ENCODE measurements at places on chromosomes 2 and 18.

DNA sequence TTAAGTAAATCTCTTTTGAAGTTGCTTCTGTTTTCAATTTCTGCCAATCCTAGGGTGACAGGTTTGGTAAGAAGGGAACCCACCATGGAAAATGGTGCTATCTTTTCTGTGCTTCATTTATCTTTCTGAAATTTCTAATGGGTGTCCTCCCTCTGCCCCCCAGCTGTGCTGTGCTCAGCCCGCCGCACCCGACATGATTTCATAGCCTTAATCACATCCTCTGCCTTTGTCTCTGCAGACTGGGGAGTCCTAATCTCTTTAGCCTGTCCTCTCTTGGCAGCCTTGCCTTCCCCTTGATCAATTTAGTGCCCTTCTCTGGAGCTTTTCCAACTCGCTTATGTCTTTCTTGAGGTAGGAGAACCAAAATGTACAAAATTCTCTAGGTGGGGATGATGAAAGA lies 49.3 kb downstream of the DNMT3A start:
- DNase-seq = no peak

GRCh38 chr2:172090044-172090961 lies 5.0 kb downstream of the DLX1 start:
- DNase-seq = no peak

- DNase-seq = no peak
These were observed 327.0 kb upstream of the ZC3H15 start for GRCh38 chr2:186159101-186159500.

DNA sequence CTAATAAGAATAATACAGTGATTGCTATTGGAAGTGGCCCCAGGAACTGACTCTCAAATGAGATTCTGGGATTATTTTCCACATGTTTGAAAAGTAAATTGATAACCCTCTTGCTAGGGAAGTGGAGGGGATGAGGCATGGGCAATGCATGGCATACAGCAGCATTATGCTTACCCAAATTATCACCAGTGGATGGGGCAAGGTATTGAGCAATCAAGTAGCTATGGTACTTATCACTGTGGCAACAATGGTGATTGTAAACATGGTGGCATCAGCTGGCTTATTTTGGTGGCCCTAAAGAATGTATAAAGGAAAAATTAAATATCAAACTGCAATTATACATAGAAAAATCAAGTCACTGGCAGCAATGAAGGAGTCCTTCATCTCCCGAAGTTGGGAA lies 155.1 kb downstream of the FIGN start:
- no peak for DNase-seq

DNA sequence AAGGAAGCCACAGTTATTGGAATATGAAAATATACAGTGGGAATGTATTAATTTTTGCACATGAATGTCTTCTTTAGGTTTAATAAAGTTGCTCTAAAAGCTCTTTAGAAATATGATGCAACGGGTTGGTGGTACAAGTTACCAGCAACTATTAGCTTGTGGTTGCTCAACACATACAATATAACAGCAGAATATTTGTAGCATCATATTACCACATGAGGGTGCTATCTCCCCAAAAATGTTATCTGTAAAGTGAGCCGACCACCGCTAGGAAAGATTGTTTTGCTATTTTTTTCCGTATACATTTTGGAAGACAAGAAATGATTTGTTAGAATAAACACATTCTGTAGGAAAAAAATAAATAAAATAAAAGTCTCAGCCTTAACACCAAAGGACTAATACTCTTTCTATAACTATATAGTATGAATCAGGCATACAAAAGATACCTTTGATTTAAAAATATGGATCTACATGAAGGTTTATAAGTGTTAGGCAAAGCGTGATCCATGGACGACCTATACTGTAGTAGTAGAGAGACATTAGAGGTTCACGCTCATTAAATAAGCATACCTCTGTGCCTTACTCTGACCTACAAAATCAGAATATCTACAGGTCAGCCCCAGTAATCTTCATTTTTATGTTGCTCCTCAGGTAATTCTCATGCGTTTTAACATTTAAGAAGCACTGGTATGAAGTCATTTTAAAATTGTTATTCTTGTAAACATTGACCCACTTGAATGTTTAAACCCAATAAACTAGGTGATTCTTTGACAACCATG lies 1110.6 kb upstream of the ACVR2A start:
- DNase-seq = no peak

GRCh38 chr2:230666885-230667712 lies 45.5 kb upstream of the CAB39 start:
- DNase-seq = no peak

DNA sequence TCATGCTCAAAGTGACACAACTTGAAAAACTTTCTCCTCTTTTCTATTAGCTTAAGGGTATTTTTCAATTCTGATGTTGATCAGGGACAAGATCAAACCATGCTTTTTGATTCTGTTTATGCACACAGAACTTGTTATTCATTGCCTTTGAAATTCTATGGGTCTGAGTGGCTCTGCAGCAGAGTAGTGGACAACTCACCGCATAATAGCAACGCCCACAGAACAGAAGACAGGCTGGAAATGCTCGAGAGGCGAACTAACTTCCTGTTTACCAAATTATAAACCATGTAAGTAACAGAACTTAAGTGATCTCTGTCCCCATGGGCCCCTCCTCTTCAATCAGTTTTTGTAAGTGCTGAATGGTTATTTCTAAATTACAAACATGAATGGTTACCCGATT lies 131.2 kb downstream of the CBLN2 start:
- no peak for DNase-seq

GRCh38 chr2:36456227-36457175 lies 100.9 kb downstream of the CRIM1 start:
- DNase-seq = no peak

DNA sequence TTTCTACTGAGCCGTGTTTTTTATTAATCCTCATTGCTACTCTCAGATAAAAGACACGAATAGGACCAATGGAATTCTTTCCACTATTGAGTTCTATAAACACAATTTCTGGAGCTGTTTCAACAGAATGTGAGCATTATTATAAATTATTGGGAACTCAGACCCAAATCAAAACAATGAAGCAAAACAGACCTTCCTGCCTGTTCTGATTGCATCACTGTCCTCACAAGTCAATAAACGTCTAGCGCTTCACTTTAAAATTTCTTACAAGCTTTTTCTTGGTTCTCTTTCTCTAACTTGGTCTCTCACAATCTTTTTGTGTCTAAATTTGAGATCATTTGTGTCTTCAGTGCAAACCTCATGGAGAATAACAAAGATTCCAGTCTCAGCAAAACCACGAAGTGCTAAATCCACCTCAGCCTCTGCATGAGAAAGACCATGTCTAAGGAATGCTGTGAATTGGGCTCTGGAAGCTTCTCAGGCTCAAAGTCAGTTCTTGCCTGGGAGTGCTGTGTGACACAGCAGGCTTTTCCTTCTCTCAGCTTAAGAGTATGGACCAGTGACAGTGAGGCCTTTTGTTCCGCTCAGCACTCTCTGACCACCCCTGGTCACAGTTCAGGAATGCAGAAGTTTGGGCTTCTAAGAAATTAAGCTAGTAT lies 22.8 kb downstream of the ARHGAP28 start:
- DNase-seq = no peak

DNA sequence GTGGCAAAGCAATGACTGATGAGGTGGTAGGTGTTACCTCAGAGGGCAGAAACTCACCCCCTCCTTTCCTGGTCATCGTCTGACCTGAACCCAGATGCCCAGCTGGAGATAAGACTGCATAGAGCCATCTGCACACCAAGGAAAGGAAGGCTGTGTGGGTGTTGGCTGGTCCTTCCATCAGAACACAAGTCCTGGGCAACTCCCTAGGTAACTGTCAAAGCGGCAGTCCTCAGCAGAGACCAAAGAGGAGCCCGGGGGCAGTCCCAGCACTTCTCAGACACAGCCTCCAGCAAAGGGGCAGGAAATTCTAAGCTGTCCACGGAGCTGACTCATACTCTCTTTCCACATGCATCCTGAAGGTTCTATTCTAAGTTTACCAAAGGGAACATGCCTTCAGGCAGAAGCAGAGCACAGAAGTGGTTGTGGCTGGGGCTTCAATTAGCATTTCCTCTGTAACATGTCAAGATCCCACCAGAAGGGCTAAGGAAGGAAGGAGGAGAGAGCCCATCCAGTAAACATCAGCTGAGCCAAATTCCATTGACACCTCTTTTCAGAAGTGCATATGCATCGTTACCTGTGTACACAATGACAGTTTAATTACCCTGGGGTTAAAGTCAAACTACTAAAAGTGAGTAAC lies 54.7 kb downstream of the SPRED2 start:
- no peak for DNase-seq

DNA sequence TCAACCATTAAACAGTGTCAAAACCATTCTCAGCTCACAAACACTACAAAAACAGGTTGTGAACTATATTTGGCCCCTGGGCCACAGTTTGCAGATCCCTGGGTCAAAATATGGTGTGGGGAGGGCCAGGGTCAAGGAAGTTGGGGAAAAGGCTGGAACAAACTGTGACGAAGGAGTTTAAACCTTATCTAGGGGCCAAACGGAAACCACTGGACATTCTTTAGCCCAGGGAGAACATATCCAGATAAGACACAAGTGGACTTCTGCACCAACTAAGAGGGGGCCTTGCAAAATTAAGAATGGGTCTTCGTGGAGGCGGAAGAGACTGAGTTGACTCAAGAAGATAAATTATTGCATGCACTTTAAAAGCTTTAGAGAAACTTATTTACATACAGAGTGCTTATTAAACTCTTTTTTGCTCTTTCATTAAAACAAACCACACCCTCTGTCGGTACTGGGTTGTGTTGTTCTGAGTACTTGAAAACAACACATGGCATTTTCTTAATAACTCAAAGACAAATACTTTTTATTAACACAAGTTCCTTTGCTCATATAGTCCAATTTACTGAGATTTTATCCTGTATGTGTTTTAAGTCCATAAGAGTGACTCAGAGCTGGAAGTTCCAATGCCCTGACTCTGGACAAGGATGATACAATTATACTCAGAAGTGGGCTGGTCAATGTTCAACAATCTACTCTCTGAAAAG lies 5.3 kb upstream of the ASAP2 start:
- no peak for DNase-seq

GRCh38 chr18:72273025-72273424 lies 271.1 kb downstream of the CBLN2 start:
- DNase-seq = no peak

DNA sequence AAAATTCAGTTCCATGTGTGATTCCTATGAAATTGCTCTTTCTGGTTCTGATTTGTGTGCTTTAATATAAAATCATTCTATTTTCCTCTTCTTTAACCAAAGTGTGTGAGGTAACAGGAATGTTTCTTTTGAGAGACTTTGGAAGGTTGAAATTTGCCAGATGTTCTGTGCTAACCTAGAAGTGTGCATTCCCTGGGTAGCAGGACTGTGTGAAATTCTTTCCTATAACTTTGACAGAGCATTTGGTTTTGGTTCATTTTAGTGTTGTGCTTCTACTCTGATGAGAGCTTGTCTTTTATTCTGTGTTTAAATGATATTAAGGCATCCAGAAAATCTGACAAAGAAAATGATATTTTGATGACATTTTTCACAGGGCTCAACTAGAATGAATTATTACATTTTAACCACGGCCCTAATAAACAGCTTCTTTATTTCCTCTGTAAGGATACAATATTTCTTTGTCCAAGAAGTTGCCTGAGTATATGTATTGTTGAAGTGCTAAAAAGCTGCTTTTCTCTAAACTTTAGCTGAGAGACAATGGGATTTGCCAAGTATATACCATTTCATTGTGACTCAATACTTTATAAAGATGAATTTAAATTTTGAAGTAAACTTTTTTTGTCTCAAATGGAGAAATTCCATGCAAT lies 34.7 kb upstream of the DLX1 start:
- DNase-seq = no peak

DNA sequence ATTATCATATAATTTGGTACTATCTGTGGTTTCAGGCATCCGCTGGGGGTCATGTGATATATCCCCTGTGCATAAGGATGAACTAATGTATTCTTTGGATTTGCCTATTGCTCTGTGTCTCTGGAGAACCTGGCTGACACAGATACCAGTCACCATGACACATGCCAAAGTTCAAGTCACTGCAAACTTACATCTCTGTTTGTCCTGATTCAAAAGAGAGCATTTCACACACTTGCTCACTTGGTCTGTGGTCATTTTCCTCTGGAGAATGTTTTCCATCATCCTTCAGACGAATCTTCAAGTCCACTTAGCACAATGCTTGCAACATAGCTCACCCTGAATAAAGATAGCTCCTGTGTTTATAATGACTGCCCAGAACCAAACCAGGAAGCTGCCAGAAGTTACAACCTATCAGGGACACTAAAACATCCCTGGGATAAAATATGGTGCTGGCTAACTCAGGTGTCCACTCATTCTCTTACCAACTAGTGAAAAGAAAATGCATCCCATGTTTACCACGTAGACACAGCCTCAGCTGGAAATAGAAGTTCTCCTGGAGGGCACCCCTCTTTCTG lies 18.1 kb downstream of the SULT1C3 start:
- no peak for DNase-seq

DNA sequence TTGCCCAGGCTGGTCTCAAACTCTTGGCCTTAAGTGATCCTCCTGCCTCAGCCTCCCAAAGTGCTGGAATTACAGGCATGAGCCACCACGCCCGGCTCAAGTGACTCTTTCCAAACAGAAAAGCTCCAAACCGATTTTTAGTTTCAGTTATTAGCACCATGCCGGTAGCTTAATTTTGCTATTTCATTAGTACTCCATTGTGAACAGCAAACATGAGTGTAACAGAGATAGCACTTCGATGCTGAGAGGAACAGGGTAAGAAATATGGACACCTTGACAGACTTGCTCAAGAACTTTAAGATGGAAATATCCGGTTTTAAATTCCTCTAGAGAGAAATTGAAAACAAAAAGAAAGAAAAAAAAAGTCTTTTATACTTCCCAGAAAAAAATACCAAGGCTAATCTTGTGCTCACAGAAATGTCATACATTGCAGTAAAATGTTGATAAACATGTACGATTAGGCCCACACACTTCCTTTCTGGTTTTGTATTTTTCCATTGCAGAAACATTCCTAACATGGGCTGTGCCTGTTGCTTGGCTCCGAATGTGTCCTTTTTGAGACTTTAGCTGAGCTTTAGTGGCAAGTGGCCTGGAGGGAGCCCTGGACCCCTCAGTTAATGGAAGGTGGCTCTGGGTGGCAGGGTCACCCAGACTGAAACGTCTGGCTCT lies 18.3 kb downstream of the FHL2 start:
- no peak for DNase-seq

- no peak for DNase-seq
These were observed 211.1 kb upstream of the FAM98A start for GRCh38 chr2:33810046-33810835.

DNA sequence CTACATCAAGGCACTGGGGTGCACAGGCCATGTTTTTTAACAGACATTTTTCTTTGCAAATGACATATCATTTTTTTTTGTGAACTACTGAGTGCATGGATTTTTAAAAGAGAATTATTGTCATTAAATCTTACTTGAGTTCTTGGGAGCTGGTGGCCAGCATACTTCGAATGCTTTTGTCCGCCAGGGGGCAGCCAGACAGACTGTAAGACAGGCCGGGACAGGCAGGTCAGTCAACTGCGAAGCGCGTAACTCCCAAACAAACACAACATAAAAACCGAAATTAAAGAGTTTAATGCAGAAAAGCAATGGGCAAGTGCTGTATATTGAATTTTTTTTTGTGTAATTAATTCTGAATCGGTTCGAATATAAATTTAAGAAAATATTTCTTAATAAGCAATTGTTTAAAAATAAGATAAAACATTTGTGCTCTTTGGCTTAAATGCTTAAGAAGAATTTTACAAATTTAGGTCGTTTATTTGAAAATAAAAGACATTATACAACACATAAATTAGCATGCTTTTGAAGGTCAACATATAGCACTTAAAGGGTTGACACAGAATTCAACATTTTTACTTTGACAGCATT lies 142.2 kb upstream of the PXDN start:
- no peak for DNase-seq
